ENCODE measurements at places on chromosomes 6 and 20.

DNA sequence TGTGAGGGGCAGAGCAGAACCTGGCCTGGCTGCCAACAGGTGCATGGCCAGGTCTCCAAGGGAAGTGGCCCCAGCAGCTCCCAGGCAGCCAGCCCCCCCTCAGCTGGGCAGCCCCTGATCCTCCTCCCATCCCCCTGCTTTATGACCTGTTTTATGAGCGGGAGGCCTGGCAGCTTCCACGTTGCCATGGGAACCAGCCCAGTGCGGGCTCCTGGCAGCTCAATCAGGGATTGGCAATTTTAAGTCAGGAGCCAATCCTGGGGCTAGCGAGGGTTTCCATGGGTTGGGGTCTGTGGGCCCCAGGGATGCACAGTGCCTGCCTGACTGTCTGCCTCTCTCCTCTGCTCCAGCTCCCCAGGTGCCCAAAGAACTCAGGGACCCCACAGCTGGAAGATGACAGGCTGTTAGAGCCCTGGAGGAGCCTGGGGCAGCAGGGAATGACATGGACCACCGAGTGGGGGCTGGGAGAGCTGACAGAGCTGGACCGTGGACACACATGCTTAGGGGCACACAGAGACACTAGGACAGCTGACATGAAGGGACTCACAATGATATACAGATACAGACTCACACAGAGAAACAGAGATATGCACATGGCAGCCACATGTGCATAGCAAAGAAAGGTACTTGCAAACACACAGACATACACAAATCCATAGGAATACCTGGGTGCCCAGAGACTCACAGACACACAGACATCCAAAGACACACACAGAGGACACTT lies 56.5 kb upstream of the SIRPA start:
- no peak for DNase-seq

GRCh38 chr6:88637761-88638545 lies 325.5 kb downstream of the RNGTT start:
- DNase-seq: no peak

DNA sequence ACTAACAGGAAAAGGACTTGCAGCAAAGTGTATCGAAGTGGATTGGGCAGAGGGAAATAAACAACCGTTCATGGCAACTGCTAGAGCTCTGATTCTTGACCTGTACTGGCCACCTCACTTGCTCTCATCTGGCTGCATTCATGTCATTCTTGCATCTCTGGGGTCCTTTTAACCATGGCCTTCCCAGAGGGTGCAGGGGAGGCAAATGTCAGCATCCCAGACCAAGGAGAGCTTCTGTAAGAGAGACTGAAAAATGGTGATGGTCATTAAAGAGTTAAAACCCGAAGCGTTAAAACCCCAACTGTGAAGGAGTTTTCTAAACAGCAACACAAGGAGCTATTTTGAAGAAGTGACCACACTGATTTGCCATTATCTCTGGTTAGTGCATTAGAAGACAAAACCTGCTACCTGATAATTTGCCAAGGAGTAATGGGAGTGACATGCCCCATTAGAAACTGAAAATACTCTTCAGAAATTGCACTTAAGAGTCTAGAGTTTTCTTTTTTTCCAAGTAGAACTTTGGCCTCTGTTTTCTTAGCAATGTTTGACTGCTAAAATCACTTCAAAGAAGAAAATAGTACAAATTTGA lies 62.4 kb downstream of the APCDD1L start:
- no peak for DNase-seq

DNA sequence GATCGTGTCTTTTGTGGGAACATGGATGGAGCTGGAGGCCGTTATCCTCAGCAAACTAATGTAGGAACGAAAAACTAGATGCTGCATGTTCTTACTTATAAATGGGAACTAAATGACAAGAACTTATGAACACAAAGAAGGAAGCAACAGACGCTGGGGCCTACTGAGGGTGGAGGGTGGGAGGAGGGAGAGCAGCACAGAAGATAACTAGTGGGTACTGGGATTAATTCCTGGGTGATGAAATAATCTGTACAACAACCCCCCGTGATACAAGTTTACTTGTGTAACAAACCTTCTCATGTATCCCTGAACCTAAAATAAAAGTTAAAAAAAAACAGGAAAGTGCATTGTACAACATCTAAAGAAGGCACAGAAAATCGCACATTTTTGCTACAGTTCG lies 59.0 kb upstream of the TMEM170B start:
- DNase-seq: no peak

DNA sequence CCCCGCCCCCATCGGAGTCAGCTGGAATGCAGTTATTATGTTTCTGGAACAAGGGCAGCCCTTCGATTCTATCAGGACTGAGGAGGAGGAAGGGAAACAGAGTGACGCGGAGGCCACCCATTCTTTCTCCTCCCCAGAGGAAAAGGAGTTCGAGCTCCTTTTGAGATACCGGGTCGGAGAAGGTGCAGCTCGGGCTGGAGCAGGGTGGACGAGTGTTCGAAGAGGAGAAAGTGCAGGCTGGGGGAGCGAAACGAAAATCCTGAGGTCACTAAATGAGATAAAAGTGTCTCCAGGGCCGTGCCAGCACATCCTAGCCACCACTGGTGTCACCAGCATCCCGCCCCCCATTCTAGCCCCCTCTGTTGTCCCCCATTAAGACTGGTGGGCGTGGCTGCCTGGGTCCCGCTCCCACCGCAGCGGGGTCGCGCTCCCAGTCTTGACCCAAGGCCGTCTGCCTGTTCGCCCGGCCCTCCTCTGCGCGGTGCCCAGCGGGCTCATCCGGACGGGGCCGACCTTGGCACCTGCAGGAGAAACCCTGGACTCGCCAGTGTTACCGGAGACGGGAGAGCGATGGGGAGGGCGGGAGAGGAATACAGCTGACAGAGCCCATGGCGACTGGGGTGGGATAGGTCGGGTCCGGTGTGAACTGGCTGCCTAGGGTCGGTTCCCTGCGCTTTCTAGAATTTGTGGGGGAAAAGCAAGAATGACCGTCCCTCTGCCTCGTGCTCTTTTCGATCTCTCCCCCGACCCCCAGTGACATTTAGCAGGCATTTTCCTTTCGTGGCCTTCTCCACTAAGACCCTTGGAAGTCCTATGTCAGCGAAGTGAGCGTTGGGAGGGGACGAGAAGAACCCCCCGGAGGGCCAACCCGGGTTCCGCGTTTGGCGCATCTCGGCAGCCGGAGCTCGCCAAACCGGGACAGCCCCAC lies 16.2 kb downstream of the FOXA2 start:
- no peak for DNase-seq

DNA sequence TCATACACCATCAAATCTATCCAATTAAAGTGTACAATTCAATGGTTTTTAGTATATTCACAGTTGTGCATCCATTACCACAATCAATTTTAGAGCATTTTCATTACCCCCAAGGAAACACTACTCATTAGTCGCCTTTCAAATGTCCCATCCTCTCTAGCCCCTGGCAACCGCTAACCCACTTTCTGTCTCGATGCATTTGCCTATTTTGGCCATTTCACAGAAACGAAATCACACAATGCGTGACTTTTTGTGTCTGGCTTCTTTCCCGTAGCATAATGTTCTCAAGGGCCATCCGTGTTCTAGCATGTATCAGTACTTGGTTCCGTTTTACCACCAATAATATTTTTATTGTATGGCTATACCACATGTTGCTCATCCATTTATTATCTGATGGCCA lies 51.7 kb downstream of the PPP1R3G start:
- no peak for DNase-seq

- DNase-seq: peak; percentile 25
Observed at GRCh38 chr6:33886673-33887144, 82.9 kb upstream of the MLN start.

GRCh38 chr6:110102411-110102810 lies 77.1 kb downstream of the WASF1 start:
- no peak for DNase-seq

DNA sequence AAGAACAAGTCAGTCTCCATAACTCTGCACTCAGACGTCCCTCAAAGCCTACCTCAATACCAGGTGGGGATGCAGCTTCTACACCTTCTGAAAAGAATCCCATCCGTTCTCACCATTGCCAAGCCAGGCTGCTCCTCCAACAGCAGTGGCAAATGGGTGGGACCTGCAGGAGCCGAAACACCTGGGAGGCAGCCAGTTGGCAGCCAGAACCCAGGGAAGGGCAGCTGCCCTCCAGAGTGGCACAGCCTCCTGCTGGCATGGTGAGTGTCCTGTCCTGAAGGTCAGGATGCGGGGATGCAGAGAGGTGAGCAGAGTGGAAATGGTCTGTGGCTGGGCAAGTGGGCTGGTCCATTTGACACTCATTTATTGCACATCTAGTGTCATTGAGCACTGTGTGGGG lies 210.6 kb upstream of the CDH4 start:
- DNase-seq: no peak

- no peak for DNase-seq
Observed at GRCh38 chr6:138227316-138227781, 9.1 kb upstream of the PBOV1 start.

GRCh38 chr6:96013531-96013930 lies 2.2 kb upstream of the FUT9 start:
- DNase-seq: no peak

- DNase-seq: no peak
Observed at GRCh38 chr20:56628873-56629463, at the start of gene TFAP2C. Gene TFAP2C (plus strand): TSS chr20:56629306. CDS start chr20:56629545, 239 bp downstream.

- DNase-seq: no peak
Observed at GRCh38 chr20:64205611-64206026, 41.4 kb downstream of the MYT1 start.

GRCh38 chr20:57325632-57326356 lies 3.8 kb upstream of the SPO11 start:
- no peak for DNase-seq

Measured in stimulated activated CD4-positive, alpha-beta T cell treated with anti-CD3 and anti-CD28 coated beads, TNF-alpha, amount 100 ng/mL, for 24 hours (primary cell).